ENCODE measurements at places on chromosomes 4 and X.

GRCh38 chr4:175536852-175537453, 275.1 kb downstream of the GPM6A start:
- DNase-seq: peak; percentile 7

DNA sequence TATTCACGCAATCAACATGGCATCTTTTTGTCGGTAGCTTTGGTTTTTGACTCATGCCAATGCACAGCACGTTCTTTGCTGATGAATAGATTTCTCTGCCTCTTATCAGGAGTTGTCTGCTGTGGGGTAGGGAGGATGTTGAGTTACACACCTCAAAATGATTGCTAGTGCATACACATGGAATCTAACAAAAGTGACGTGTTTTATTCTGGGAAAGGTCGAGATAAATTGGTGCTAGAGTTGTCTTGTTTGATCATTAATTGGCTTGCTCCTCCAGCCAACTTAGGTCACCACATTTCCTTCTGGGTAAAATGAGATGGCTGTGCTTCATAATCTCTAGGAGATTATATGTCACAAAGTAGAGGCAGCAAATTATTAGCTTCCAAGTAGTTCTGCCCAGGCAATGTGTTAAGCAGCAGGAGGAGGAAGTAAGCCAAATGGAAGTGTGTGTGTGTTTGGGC, 3.9 kb downstream of the RAB9A start:
- no peak for DNase-seq

GRCh38 chrX:40283981-40284380, 186.2 kb upstream of the BCOR start:
- no peak for DNase-seq

GRCh38 chr4:78772526-78773091, 3.5 kb upstream of the BMP2K start:
- no peak for DNase-seq

DNA sequence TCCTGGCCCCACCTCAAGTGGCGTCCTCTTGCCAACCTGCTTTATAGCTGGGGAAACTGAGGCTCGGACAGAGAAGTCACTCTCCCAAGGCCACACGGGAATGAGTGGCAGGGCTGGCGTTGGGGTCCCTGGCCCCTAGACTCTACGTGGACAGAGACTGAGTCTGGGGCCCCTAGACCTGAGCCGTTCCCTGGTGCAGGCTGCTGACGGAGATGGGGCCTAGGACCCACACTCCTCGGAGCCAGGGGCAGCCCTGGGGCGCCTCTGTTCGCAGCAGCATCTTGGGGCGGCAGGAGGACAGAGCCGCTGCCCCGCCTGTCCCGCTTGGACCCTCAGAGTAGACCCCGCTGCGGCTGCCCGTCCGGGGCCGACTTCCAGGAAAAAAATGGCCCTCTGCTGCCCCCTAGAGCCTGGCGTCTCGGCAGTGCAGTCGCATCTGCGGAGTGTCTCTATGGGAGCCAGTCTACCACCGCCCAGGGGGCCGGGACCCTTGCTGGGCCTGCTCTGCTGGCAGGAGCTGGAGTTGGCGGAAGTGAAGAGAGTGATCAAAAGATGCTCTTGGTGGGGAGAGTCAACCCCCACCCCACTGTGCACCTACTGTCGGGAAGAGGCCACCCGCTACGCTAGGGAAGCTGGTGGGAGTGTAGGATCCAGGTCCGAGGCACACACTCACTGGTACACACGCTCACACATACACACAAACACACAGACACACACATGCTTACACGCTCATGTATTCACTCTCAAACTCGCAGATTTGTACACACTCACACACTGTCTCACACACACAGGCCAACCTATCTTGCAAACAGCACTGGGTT, 220.1 kb downstream of the AFAP1 start:
- peak; percentile 2 for DNase-seq

- DNase-seq: no peak
Observed at GRCh38 chr4:19721587-19721986, 530.1 kb upstream of the SLIT2 start.

DNA sequence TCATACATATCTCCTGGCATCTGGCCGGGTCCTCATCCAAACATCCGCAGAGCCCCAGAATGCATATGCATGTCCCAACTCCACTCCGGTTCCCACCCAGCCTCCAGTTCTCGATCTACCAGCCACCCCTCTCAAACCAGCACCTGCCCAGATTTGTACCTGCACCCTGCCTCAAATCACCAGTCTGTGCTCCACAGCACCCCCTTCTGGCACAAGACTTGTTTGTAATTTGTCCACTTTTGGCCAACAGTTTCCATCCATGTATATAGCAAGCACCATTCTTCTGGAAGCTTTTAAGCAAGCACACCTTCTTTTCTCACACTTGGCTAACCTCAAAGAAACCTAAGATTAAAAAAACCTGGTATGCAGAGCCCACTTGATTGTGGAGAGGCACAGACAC, 644.1 kb downstream of the MID1IP1 start:
- no peak for DNase-seq

- DNase-seq: peak; percentile 50
Observed at GRCh38 chr4:113406723-113407016, 354.9 kb downstream of the CAMK2D start.

- no peak for DNase-seq
Observed at GRCh38 chr4:106048250-106048971, 153.1 kb downstream of the NPNT start.

GRCh38 chrX:138150709-138151108, 560.8 kb downstream of the FGF13 start:
- DNase-seq: no peak
